Suprapubic skin (tissue), 4 donors: ENCODE measurements at places on chromosomes 12 and 14.

- no peak for DNase-seq
These were observed 75.2 kb downstream of the FIGNL2 start for GRCh38 chr12:51773145-51773869.

- no peak for DNase-seq
These were observed 270.9 kb upstream of the SYT10 start for GRCh38 chr12:33710548-33710947.

DNA sequence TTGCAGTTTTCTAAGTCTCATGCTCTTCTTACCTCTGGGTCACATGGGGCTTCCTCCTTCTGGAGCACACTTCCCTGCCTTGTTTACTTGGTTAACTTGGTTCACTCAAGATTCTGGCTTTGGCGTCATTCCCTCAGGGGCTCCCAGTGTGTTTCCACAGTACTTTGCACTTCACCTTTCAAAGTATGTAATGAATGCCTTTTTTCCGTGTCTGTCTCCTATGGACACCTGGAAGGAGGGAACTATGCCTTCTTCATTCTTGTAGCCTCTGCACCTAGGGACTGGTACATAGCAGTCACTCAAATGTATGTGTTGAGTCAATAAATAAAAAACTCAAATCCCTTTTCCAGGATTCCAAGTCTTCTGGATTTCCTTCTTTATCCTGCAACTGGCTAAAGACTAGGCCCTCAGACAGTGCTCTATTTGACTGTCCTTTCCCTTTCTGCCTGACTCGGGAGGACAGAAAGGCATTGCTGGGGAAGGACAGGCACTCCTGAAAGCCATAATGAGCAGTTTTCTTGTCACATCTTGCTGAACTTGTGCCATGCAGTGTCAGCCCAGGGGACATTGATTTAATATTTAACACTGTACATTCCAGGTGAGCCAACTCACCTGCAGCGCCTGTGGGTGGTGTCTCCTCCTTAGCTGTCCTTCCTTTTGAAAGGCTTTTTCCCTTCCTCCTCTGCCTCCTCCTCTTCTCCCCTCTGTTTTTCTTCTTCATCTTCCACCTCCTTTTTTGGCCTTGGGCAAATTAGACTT is 12.8 kb downstream of the MYRFL start:
- no peak for DNase-seq

DNA sequence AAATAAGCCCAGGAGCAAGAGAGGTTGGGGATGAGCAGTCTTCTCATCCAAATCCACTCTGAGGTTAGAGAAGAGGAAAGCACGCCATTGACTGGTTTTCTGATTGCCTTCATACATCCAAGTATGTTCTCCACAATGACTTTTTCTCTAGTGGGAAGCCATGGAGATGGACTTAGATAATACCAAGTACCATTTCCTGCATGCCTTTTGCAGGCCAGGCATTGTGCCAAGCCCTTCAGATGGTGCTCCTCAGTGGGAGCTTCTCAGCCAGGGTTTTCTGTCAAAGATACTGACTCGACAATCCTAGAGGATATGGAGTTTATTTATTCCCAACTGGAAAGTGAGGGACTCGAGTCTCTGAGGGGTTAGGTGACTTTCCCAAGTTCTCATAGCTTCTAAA is 218.0 kb downstream of the ZFP36L1 start:
- no peak for DNase-seq

DNA sequence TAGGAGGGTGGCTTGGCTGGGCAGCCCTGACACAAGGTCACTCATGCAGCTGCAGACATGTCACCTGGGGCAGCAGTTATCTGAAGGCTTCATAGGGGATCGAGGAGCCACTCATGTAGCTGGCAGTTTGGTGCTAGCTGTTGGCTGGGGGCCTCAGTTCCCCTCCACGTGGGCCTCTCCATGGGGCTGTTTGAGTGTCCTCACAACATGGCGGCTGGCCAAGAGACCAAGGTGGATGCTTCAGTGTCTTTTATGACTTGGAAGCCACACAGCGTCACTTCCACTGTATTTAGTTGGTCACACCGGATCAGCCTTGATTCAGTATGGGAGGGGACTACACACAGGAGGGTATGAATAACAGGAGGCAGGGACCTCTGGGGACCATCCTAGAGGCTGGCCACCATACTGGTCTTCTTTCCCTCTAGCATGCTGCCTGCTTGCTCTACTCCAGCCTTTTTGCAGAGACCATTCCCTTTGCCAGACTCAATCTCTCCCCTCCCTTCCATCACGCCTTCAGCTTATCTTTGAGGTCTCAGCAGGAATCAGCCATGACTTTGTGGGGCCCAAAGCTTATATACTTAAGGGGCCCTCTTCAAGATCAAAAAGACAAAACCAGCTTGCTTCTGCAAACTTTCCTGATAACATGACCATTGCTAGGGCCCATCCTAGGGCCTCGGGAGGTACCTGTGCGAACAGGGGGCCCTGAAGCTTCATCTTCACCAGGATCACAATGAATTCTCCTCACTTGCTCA is 53.4 kb downstream of the RPH3A start:
- peak; percentile 8 for DNase-seq

- no peak for DNase-seq
These were observed 83.0 kb upstream of the FUT8 start for GRCh38 chr14:65329481-65329880.

DNA sequence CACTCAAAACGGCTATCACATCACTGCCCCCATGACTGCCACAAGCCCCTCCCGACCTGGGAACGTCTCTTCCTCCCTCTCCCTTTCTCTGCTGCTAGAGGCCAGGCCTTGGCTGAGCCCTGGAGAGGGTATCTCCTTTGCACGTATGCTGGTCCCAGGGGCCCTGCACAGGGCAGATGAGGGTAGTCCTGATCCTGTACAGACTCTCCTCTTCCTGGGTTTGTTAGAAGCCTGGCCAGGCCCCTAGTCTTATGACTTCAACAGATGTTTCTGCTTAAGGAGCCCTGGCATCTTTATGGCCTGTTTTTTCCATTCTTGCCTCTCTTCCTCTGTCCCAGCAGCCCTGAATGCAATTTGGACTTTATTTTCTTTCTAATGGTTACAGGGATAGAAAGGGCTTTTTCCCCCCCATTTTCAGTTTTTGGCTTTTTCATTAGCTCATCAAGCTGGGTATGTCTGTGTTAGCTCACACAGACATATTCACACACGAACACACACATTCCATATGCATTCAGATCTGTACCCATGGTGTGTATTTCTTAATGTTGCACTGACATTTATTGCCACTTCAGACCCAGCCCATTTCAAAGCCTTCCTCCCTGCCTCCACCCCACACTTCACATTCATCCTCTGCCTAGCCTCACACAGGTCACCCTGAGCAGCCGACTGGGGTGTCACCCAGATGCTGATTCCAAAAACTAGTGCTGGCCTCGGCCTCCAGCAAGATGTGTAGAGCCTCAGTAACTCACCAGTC is 203.2 kb downstream of the ZFP36L1 start:
- DNase-seq, result peak; percentile 87

- DNase-seq, result no peak
These were observed 2.7 kb upstream of the KLC1 start for GRCh38 chr14:103626146-103626850.

GRCh38 chr12:108833355-108833733 is 24.0 kb downstream of the SSH1 start:
- DNase-seq, result no peak

DNA sequence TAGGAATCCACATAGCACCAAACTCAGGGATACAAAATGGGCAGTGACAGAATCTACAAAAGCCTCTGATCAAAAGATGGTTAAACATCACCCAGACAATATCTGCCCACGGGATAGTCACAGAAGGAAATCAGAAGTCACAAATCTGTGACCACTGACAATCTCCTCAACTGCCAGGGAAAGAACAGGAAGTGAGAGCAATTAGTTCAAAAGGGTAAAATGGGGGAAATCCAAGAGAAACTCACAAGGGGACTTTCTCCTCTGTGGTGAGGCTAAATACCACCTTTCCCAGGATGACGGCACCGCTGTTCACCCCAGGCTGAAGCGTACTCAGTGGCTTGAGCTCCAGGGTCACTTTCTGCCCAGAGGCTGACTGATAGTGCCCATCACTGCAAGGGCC is 10.7 kb downstream of the TTC5 start:
- no peak for DNase-seq

- no peak for DNase-seq
These were observed 14.3 kb downstream of the ARF6 start for GRCh38 chr14:49907186-49907585.

- no peak for DNase-seq
These were observed 8.9 kb downstream of the VAMP1 start for GRCh38 chr12:6461401-6462233.

DNA sequence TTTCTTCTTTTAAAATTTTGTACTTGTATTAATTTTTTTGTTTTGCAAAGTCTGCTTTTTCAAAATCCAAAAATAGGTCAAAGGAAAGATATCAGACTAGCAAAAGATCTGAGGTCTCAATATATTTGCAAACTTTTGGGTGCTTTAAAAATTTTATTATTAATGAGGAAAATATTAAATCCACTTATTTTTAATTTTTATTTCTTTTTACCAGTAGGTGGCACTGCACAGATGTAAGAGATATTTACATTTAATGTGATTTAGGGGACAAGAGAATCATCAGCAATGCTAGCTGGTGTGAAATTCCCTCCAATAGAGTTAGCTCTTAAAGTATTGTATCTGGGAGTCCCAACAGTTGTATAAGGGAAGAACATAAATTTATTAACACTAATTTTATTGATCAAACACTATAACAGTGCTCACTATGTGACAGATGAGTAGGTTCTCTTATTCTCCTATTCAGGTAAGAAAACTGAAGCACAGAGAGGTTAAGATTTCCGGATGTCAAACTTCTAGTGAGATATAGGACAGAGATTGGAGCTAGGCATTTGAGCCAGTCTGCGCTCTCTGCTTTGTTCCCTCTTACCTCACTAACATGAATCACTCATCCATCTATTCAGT is 30.5 kb downstream of the ALX1 start:
- no peak for DNase-seq

GRCh38 chr14:52703664-52704063 is 3.3 kb upstream of the PSMC6 start:
- DNase-seq, result no peak

- DNase-seq, result no peak
These were observed 32.4 kb downstream of the FERMT2 start for GRCh38 chr14:52918486-52918885.

- DNase-seq, result no peak
These were observed 606 bp downstream of the CINP start for GRCh38 chr14:102362084-102362483.

DNA sequence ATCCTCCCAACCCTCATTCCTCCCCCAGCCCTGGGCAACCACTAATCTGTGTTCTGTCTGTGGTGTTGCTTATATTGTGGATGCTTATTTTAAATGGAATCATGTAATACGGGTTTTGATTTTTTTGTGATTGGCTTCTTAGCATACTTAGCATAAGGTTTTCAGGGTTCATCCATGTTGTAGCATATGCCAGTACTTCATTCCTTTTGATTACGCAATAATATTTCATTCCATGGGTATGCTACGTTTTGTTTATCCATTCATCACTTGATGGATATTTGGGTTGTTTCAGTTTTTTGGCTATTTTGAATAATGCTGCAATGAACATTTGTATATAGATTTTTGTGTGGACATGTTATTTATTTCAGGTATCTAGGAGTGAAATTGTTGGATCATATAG is 82.9 kb downstream of the TSPAN9 start:
- no peak for DNase-seq

DNA sequence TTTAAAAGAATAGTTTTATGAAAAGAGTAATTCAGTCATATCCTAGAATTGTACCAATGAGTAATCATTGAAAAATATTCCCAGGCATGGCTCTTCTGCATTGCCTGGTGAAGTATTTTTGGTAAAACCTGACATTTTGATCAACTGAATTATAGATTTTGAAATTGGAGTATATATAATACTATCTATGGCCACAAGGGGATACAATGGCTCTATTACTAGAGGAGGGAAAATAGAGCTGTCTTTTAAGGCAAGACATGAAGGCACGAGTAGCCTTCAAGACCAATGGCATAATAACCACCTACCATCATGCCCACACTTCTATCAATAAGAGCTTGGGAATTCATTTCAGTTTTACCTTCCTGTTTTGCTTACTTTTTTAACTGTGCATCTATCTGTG is 1241.4 kb upstream of the TMEM132C start:
- DNase-seq, result no peak

- no peak for DNase-seq
These were observed 41.3 kb downstream of the MED13L start for GRCh38 chr12:116236148-116236731.

- no peak for DNase-seq
These were observed 7.0 kb downstream of the MYL2 start for GRCh38 chr12:110913119-110914056.

- no peak for DNase-seq
These were observed 17.6 kb downstream of the CHGA start for GRCh38 chr14:92940543-92940942.

- no peak for DNase-seq
These were observed 2.1 kb downstream of the GNPTAB start for GRCh38 chr12:101828463-101829196.

DNA sequence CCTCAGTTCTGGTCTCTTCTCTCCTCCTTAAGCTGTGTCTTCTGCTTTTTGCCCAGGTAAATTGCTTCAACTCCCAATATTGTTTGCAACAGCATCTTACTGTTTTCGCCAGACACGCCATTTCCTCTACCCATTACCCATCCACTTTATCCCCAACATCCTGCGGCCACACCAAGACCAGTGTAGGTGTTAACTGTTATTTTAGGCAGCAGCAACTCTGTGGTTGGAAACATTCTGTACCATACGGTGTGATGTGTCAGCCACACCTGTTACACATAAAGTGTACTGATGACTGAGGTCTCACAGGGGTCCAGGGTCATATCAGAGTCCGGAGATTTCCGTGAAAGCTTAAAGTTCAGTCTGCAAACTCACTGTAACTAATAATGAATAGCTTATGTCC is 21.8 kb upstream of the KLRD1 start:
- DNase-seq, result no peak

DNA sequence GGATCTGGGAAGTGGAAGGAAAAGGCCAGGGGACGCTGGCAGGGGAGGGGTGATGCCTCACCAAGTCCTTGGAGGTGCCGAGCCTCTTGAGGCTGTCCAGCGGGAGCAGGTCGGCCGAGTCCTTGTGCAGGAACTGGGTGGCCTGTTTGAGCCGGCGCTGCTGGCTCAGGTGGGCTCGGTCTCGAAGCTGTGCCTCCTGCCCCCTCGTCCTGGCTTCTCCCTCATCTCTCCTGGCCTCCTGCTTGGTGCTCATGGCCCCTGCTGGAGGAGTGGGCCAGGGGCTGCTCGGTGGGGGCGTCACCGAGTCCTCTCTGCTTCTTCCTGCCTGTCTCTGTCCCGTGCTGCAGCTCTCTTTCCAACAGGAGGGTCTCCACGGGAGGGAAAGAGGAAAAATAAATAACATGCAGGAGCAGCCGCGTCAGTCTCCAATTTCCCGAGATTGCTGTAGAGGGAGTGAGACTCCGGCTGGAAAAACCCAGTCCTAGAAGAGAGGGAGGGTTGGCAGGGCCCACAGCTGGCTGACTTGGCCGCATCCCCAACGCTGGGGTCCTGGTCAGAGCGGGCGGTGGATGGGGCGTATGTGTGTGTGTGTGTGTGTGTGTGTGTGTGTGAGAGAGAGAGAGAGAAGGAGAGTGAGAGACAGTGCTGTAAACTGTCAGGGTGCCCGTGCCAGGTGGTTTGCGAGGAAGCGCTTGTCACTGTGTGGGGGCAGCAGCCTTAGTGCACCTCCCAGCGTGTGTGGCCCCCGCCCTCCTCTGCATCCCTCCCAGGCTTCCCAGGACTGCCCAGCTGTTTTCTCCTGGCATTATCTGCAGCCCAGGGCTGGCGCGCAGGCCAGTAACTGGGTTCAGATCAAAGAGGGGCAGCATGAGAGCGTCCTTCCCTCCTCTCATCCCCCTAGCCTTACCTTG is at the start of gene NRIP2:
Gene NRIP2, minus strand, starts transcription at position 455 of the 911 bp plus-strand sequence. Its CDS starts 52 bp downstream, at position 403.
- DNase-seq, result no peak

GRCh38 chr12:45540661-45541341 is 188.7 kb upstream of the ARID2 start:
- DNase-seq, result no peak

- no peak for DNase-seq
These were observed 10.1 kb upstream of the JDP2 start for GRCh38 chr14:75417674-75418073.
